Calu3 (cell line): ENCODE measurements at places on chromosomes 7 and 10.

- H3K4me3 ChIP-seq: no peak overlapping the region
- H3K27ac ChIP-seq: no peak overlapping the region
- H3K27me3 ChIP-seq: peaks cover 77% of the 10 kb centered on the region
- no peak for DNase-seq
Observed at GRCh38 chr10:123854498-123854897, 37.1 kb downstream of the CPXM2 start.

DNA sequence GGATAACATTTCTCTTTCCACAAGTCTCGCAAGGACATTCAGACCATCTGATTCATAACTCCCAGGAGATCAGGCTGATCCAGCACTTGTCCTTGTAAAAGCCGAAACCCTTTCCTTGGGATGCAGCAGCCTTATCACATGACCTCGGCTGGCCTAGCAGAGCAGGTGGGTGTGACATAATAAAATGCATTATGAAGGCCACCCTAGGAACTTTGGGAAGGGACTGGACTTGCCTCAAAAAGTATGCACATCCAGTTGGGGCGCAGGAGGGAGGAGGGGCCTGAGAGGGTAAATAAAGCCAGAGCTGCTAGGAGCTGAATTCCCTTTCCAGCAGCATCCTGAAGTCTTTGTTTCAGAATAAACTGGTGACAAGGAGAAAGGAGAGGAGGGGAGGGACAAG lies 260.8 kb downstream of the SNX13 start:
- H3K36me3 ChIP-seq: no peaks in the 10 kb centered on the region
- no peak overlapping the region for H3K27ac ChIP-seq
- peaks cover 54% of the 10 kb centered on the region for H3K4me1 ChIP-seq
- H3K4me3 ChIP-seq: no peak overlapping the region
- no peaks in the 10 kb centered on the region for H3K27me3 ChIP-seq

DNA sequence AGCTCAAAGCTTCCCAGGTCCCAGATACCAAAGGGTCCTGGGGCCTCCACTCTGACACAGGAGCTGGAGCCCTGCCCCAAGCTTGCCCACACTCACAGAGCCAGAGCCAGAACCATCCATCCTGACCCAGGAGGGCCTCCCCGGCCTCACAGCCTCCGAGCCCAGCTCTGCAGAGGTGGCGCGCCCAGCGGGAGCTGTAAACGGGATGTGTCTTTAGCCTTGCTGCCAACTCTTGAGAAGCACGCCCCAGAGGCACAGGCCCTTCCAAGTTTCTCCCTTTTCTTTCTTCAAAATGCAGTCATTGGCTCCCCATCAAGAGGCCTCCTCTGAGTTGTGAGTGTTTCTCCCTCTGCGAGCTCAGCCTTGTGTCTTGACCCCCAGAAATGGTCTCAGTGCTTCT lies 75.0 kb downstream of the PDGFA start:
- peaks cover 29% of the 10 kb centered on the region for H3K27me3 ChIP-seq
- peaks cover 5% of the 10 kb centered on the region for H3K36me3 ChIP-seq
- no peaks in the 10 kb centered on the region for H3K4me1 ChIP-seq
- no peak for DNase-seq
- H3K4me3 ChIP-seq: no peak overlapping the region

- peaks cover 36% of the 10 kb centered on the region for H3K27me3 ChIP-seq
- no peak overlapping the region for H3K4me3 ChIP-seq
- no peaks in the 10 kb centered on the region for H3K36me3 ChIP-seq
Observed at GRCh38 chr7:130803127-130803526, 69.1 kb upstream of the KLF14 start.

DNA sequence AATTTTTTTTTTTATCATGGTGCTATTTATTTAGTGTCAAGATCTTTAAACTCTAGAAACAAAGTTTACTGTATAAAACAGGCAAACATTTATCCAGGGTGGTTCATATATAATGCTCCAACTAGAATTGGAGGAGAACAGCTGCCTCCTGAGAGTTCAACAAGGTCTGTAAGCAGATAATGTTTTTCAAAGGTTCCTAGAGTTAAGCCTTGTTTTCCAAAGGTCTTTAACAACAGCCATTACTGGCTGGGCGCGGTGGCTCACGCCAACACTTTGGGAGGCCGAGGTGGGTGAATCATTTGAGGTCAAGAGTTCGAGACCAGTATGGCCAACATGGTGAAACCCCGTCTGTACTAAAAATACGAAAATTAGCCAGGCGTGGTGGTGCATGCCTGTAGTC lies 316.7 kb downstream of the CCDC3 start:
- H3K36me3 ChIP-seq: no peaks in the 10 kb centered on the region
- no peak for DNase-seq
- no peak overlapping the region for H3K27ac ChIP-seq
- no peak overlapping the region for H3K4me3 ChIP-seq
- no peaks in the 10 kb centered on the region for H3K4me1 ChIP-seq
